ENCODE measurements at places on chromosomes 3 and 15.

DNA sequence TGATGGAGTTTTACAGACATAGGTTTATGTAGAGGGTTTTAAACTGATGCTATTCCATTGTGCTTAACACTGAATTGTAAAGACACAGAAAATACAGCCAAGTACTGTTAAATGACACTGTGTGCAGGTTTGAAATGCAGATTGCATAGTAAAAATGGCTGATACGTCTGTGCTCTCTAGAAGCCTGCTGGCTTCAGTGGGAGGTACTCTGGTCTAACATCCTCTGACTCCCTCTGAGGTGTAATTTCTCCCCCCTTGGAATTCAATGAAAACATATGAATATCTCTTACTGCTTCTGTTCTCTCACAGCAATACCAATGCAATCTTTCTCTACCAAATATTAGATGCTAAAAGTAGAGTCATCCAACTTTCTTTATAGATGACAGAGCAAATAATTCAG lies 176.6 kb downstream of the SLC9A9 start:
- H3K27ac ChIP-seq = no peak overlapping the region
- H3K36me3 ChIP-seq = no peaks in the 10 kb centered on the region
- H3K4me3 ChIP-seq = no peak overlapping the region
- H3K4me1 ChIP-seq = no peaks in the 10 kb centered on the region

DNA sequence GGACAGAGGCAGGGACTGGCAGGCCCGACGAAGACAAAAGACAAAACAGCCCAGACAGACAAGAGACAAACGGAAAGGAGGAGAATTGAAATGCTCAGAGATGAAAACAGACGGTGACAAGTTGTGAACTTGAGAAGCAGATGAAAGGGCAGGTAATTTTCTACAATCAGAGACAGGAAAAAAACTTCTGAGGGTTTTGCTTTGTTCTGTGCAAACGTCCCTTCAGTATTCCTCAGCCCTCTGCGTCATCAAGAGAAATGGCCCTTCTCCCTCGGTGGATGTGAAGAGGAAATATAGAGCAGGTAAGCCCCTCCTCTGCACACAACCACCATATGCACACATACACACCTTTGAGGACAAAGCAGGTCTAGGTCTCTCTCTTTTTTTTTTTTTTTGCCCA lies 206.6 kb downstream of the UACA start:
- H3K27ac ChIP-seq = no peak overlapping the region
- DNase-seq = no peak
- no peak overlapping the region for H3K4me3 ChIP-seq
- no peaks in the 10 kb centered on the region for H3K36me3 ChIP-seq

- DNase-seq = no peak
- H3K4me1 ChIP-seq = no peaks in the 10 kb centered on the region
- H3K4me3 ChIP-seq = no peak overlapping the region
- no peak overlapping the region for H3K27ac ChIP-seq
- no peaks in the 10 kb centered on the region for H3K36me3 ChIP-seq
Observed at GRCh38 chr15:45884755-45885445, 250.1 kb downstream of the SQOR start.

DNA sequence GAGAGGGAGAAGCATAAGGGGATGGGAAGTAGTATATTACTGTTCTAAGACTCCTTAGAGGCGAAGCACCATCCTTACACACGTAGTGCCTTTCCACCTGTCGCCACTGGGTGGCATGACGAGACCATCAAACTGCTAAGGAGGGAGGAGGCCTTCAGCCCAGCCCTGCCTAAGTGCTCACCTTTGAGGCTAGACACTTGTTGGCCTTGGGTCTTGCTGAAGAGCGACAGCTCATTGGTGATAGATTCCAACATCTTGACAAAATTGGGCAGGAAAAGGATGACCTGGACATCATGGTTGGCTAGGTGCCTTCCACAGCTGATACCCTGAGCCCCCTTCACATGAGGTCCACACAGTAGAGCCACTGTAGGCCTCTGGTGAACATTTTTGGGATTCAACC lies 19.6 kb downstream of the CLK3 start:
- no peaks in the 10 kb centered on the region for H3K27me3 ChIP-seq
- peaks cover 14% of the 10 kb centered on the region for H3K36me3 ChIP-seq
- H3K4me3 ChIP-seq = no peak overlapping the region
- peak; percentile 74 for DNase-seq
- H3K4me1 ChIP-seq = no peaks in the 10 kb centered on the region
- H3K27ac ChIP-seq = no peak overlapping the region

- DNase-seq = peak; percentile 77
- peak overlapping the region; percentile 90 for H3K4me3 ChIP-seq
- no peaks in the 10 kb centered on the region for H3K36me3 ChIP-seq
- no peaks in the 10 kb centered on the region for H3K27me3 ChIP-seq
Observed at GRCh38 chr3:182979674-182980191, 605 bp downstream of the DCUN1D1 start.
